ENCODE measurements at places on chromosomes 7 and 10.

- no peak for DNase-seq
Observed at GRCh38 chr10:15516256-15517085, 145.4 kb upstream of the FAM171A1 start.

- DNase-seq, result no peak
Observed at GRCh38 chr10:1048349-1048731, 579 bp downstream of the IDI1 start.

- no peak for DNase-seq
Observed at GRCh38 chr7:43926798-43927123, 525 bp downstream of the UBE2D4 start.

GRCh38 chr10:101273330-101273729, 44.1 kb upstream of the LBX1 start:
- DNase-seq, result no peak

GRCh38 chr7:151141855-151142685, 25.4 kb downstream of the GBX1 start:
- no peak for DNase-seq

GRCh38 chr10:105112862-105113261, 471.8 kb downstream of the SORCS3 start:
- no peak for DNase-seq

DNA sequence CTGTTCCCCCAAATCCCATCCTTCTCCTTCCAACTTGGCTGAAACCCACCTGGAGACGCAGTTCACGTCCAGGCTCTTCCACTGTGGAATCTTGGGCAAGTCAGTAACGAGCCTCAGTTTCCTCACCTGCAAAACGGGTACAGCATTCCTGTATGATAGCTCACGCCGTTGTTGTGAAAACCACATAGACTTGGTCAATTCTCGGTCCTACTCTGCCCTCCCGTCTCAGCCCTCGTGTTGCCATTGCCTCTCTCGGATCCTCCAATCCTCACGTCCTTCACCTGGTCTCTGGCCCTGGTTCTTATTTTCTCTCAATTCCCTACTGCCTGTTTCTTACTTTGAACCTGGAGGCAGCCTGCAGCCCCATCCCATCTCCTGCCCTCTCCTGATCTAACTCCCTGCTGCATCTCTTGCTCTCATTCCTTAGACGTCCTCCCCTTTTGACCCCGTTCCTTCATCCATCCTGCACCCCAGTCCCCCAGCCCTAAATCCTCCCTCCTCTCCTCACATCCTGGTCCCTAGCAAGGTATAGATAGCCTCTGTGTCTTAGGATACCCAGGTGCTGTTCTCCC, 2.0 kb upstream of the MUC12 start:
- no peak for DNase-seq

GRCh38 chr10:121598263-121599249, at the start of gene FGFR2:
Gene FGFR2, minus strand, starts transcription at chr10:121598444. Its CDS starts 4,627 bp downstream, at chr10:121593817.
- no peak for DNase-seq

DNA sequence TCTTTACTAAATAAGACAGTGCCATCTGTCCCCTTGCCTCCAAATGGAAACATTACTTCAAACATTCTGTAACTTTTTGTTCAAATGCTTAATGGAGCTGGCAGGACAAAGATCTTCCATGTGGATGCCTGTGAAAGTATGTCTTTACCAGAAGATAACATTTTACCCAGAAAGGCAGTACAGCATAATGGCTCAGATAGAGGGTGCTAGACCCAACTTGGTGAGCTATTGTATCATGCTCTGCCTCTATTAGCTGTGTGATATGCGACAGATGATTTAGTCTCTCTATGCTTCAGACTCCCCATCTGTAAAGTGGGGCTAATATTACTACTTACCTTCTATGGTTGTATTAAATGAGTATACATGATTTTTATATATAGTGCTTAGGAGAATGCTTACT, 8.8 kb upstream of the SMKR1 start:
- DNase-seq, result no peak

GRCh38 chr10:33235251-33235884, 99.1 kb downstream of the NRP1 start:
- DNase-seq, result no peak

DNA sequence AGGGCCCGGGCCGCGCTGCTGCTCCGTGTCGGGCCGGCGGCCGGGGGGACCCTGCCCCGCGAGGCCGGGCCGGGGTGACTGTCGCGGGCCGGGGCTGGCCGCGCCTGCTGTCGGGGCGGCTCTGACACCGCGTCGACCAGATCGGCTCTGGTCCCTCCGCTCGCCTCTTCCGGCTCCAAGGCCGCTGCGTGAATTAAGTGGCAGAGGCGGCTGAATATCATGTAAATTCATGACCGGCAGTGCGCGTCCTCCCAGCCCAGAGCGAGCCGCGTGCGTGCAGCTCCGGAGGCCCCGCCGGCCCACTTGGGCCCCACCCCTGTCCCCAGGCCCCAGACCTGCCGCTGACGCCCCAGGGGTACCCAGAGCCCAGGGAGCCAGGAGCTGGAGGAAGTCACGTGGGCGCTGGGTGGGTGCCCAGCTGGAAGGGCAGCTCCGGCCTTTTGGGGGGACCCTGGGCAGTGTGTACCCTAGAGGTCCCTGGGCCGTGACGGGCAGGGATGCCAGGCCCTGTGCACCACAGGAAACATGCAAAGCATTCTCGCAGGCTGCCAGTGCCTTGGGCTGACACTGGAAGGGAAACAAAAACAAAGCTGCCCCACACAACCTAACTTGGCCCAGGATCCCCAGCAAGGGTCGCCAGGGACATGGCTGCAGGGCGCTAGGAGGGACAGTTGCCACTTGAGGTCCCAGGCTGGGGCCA, 584.0 kb upstream of the MKI67 start:
- DNase-seq, result no peak

DNA sequence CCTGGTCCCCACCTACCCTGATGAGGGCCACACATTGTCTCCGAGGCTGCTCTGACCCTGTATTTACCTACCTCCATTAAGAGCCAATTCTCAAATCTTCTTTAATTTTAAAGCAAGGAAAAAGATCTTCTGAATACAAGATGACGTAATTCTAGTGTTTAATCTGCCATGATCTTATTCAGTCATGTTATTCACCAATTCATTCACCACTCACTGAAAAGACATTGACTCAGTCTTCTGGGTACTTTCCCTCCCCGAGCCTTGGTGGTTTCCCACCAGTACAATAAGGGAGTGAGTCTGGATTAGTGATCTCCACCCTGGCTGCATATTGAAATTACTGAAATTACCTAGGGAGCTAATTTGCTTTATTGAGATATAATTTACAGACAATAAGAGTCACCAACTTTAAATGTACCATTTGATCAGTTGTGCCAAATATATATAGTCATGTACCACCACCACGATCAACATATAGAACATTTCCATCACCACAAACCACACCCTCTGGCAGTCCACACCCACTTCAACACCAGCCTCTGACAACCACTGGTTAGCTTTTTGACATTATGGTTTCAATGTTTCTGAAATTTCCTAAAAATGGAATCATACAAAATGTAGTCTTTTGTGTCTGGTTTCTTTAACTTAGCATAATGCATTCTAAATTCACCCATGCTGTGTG, 117.5 kb upstream of the UNC5B start:
- DNase-seq, result no peak

- DNase-seq, result no peak
Observed at GRCh38 chr10:21490711-21491105, 34.8 kb downstream of the SKIDA1 start.

DNA sequence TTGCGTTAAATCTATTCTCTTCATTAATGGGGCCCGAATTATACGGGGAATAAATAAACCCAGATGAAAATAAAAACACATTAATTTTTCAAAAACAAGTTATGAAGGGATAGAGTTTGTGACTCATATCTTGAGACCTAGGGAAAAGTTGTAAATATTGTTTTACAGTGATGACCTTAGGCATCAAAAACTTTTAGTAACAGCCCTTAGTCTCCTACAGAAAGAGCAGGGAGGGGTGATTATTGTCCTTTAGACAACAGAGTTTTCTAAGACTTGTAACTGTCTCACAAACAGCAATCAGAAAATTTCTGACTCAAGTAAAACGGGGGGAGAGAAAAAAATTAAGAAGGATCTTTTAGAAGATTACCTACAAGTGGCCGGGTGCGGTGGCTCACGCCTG, 102.7 kb downstream of the COL28A1 start:
- no peak for DNase-seq

Data from AG04450 (cell line).